Stimulated activated CD4-positive, alpha-beta T cell treated with anti-CD3 and anti-CD28 coated beads, Interleukin-1b, Interleukin-23, amount 100 ng/mL, for 1 hour (primary cell): ENCODE measurements at places on chromosomes 2 and 18.

DNA sequence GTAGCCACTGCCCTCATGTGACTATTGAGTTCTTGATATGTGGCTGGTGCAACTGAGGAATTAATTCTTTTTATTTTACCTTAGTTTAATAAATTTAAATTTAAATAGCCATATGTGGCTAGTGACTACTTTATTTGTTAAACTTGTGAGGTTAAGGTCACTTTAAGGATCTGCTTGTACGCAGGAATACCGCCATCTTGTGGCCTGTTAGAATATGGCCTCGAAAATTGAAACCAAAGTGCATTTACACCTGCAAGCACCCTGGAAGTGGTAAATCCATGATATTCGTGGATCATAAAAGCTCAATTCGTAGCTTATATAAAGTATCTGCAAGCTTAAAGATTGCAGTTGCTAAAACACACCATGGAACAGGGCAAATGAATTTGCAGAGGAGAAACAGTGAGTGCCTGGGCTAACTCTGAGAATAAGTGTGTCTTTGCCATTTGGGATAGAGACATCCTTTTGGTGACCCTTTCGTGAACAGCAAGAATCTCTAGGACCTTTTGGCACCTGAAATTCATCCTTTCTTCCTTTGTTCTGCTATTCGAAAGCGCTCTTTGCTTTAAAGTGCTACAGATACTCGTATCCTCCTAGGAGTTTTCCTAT, 59.9 kb upstream of the REG3A start:
- no peak for DNase-seq

DNA sequence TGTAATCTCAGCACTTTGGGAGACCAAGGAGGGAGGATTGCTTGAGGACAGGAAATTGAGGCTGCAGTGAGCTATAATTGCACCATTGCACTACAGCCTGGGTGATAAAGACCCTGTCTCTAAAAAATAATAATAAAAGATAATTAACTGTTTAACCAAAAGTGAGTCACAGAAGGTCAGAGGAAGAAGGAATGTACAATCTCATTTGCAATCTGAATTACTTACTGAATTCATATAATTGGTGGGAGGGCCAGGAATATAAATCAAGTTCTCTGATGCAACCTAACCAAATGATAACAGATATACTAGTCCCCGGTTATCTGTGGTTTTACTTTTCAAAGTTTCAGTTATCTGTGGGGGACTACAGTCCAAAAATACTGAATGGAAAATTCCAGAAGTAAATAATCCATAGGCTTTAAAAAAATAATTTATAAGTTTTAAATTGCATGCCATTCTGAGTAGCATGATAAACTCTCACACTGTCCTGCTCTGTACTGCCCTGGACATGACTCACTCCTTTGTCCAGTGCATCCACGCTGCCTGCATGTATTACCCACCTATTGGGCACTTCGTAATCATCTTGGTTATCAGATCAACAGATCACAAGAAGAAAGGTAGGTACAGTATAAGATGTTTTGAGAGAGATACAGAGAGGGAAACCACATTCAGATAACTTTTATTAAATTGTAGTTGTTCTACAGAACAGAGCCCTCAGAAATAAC, 12.8 kb upstream of the MATN3 start:
- no peak for DNase-seq

DNA sequence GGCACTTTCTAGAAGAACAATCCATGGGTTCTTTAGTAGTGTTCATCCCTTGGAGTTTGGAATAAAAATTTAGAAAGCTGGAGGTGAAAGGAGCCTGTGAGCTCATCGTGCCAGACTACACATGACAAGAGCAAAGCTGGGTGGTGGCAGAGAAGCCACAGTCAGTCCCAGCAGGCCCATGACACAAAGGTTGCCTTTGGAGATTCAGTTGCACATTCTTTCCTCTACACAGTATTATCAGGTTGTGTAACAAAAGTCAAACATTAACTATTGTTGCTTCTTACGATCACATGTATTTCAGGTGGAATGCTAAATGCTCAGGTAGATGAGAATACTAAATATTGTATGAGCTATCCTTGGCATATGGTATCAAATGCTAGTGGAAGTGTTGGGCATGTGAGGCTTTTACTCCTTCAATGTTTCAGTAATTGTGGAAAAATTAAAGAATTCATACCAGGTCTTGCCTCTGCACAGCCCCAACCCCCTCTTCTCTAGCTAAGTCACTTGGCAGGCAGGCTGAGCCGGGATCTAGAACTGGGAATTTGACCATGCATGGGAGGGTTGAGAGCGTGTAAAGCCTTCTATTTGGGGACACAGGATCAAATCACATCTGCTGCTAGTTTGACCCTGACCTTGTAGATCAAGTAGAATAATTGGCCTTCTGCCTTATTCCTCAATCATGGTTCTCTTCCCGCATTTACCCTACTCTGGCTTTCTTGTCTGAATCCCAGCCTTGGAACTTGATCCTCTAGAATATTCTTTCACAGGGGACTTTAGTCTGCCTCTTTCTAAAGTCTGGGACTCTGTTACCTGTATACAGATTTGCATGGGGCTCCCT, 230.9 kb downstream of the GCA start:
- DNase-seq, result no peak

- DNase-seq, result no peak
Measured at GRCh38 chr2:97676620-97677019, 7.1 kb downstream of the C2orf92 start.

DNA sequence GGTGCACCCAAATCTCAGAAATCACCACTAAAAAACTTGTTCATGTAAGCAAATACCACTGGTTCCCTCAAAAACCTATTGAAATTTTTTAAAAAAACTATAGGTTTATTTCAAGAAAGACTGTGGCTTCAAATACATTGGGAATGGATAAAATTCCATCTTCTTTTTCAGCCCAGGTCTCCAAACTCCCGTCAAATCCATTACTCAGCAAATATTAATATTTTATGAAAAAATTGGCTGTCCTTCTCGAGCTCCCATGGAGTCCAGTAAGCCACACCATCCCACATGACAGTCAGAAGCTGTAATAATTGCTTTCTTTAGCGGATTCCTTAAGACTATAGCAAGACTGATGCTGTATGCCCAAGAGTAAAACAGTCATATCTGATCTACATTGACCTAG, 204.4 kb upstream of the DOK6 start:
- no peak for DNase-seq

GRCh38 chr2:16546128-16546754, 119.4 kb downstream of the CYRIA start:
- DNase-seq, result no peak

DNA sequence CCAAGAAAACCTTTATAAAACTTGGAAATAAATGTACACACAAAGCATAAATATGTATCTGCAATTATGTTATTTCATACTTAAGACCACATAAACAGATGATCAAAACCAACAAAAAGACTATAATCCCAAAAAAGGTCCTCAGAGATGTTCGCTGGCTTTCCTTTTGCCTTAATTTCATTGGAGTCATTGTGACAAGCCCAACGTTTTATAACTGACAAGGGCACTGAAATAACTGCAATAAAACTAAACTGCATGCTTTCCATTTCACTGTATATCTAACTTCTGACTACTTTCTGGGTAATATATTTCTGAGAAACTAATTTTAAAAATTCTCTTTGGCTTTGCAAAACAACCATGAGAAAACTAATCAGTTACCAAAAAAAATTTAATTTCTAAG, 56.5 kb downstream of the REV1 start:
- DNase-seq, result no peak

DNA sequence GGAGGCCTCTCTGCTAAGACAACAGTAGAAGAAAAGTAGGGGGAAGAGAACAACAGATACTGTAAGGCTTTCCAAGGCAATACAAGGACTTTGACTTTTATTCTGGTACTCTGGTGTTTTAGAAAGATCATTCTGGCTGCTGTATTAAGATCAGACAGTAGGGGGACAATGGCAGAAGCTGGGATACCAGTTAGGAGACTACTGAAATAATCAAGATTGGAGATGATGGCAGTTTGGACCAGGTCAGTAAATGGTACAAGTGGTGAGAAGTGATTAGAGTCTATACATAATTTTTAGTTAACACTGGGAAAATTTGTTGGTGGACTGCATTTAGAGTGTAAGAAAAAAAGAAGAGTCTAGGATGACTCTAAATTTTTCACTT, 139.7 kb downstream of the ROCK1 start:
- no peak for DNase-seq

GRCh38 chr2:195392446-195393336, 264.3 kb upstream of the SLC39A10 start:
- DNase-seq, result no peak
